ENCODE measurements at places on chromosomes 11 and 22.
A peak's percentile ranks its signal among the peaks of the same experiment; 100 is the strongest.

DNA sequence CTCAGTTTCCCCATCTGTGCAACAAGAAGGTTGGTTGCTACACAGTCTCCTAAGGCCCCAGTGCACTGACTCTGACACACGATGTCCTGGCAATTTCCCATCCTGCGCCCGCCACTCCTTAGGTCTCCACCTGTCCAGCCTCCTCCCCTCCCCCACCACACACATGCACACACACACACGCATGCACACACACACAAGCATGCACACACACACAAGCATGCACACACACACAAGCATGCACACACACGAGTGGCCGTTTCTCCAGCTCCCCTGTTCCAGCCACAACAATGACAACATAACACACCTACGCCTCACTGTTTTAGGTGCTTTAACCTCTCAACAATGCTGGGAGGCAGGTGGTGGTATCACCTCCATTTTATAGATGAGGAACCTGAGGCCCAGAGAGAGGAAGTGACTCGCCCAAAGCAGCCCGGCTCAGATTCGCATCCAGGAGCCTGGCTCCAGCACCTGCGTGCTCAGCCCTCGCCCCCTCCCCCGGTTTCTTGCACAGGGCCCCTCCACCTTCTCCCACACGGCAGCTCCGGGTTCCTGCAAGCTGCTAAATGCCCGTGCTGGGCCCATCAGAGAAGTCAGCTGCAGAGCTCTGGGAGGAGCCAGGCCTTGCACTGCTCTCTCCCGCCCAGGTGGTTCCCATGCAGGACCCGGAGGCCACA, 13.0 kb downstream of the CYTH4 start:
- DNase-seq, result no peak

GRCh38 chr11:67999201-67999629, 4.7 kb downstream of the UNC93B1 start:
- DNase-seq, result no peak

- DNase-seq, result peak; percentile 45
Measured at GRCh38 chr11:6705905-6706535, 22.9 kb upstream of the MRPL17 start.

- DNase-seq, result no peak
Measured at GRCh38 chr22:44207981-44208317, 27.2 kb downstream of the PARVG start.

Measured in activated naive CD4-positive, alpha-beta T cell treated with Interleukin-2 at 50 U/mL for 16 hours (primary cell).